ENCODE measurements at places on chromosomes 12 and 14.

- no peaks in the 10 kb centered on the region for H3K4me1 ChIP-seq
- no peaks in the 10 kb centered on the region for H3K36me3 ChIP-seq
- no peak for DNase-seq
- H3K27me3 ChIP-seq = no peaks in the 10 kb centered on the region
- H3K4me3 ChIP-seq = no peak overlapping the region
Observed at GRCh38 chr14:85991156-85991555, 461.2 kb downstream of the FLRT2 start.

GRCh38 chr12:124684971-124685688 is 117.7 kb upstream of the NCOR2 start:
- H3K36me3 ChIP-seq = no peaks in the 10 kb centered on the region
- no peaks in the 10 kb centered on the region for H3K27me3 ChIP-seq
- DNase-seq = no peak
- H3K27ac ChIP-seq = no peak overlapping the region
- peaks cover 25% of the 10 kb centered on the region for H3K4me1 ChIP-seq
- no peak overlapping the region for H3K4me3 ChIP-seq

GRCh38 chr12:132754160-132754932 is 7.3 kb downstream of the ANKLE2 start:
- peaks cover 60% of the 10 kb centered on the region for H3K36me3 ChIP-seq
- H3K4me1 ChIP-seq = no peaks in the 10 kb centered on the region
- no peak overlapping the region for H3K27ac ChIP-seq
- H3K27me3 ChIP-seq = no peaks in the 10 kb centered on the region
- H3K4me3 ChIP-seq = no peak overlapping the region
- DNase-seq = peak; percentile 49

DNA sequence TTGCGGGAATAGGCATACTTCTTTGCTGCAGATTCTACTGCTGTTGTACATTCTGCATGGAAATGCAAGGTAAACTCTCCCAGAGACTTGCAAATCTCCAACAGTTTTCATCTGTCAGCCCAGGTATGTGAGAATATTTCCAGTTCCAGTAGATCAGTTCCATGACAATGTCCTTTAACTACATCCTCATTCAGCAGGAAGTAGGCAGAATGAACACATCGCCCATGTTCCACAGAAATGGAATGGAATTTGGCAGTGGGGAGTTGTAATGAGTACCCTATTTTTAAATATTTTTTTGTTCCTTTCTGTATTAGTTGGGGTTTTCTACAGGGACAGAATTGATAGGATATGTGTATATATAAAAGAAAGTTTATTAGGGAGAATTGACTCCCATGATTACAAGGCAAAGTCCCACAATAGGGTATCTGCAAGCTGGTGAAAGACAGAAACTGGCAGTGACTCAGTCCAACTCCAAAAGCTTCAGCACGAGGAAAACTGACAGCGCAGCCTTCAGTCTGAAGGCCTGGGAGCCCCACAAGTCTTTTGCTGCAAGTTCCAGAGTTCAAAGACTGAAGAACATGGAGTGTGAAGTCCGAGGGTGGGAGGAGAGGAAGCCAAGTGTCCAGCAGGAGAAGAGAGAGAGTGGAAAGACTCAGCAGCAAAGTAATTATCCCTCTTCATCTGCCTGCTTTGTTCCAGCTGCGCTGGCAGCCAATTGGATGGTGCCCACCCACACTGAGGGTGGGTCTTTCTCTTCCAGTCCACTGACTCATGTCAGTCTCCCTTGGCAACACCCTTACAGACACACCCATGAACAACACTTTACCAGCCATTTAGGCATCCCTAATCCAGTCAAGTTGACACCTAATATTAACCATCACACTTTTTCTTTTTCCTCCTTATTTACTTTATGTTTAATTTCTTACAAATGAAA is 110.4 kb upstream of the SCAF11 start:
- no peaks in the 10 kb centered on the region for H3K36me3 ChIP-seq
- no peak overlapping the region for H3K4me3 ChIP-seq
- H3K27me3 ChIP-seq = no peaks in the 10 kb centered on the region
- no peaks in the 10 kb centered on the region for H3K4me1 ChIP-seq
- no peak for DNase-seq

DNA sequence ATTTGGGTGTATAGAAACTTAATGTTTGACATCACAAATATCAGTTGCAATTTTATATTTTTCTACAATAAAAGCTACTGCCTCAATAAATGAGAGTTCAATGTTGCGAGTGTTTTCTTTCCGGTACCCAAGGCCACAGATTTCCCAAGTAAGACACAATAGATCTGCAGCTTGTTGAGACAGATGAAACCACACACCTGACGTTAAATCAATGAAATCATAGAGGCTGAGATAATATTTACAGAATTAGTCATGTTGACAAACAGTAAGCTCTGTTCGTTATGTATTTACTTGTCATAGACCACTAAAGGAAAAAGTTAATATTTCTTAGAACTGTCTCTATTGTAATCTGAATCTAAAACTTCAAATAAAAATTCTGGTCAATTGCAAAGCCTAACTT is 49.2 kb upstream of the PTHLH start:
- no peaks in the 10 kb centered on the region for H3K36me3 ChIP-seq
- no peak overlapping the region for H3K4me3 ChIP-seq
- H3K27me3 ChIP-seq = no peaks in the 10 kb centered on the region
- no peak for DNase-seq
- H3K4me1 ChIP-seq = no peaks in the 10 kb centered on the region

- H3K36me3 ChIP-seq = no peaks in the 10 kb centered on the region
- no peak overlapping the region for H3K4me3 ChIP-seq
- no peak for DNase-seq
Observed at GRCh38 chr14:39593377-39593776, 161.1 kb upstream of the FBXO33 start.

DNA sequence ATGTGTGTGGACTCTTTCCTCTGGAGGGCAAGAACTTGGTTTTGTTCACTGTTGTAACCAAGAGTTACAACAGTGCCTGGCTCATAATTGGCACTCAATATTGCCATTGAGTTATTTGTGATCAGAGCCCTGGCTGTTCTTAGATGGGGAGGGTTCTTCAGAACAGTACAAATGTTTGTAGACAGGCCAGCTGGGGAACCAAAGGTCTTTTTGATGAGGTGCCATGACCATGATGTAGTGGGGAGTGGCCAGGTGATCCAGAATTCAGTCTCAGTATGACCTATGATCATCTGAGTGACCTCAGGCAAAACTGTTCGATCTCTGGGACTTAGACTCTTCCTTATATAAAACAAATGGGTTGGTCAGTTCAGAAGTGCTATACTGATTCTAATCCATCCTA is 3.3 kb upstream of the PRKAB1 start:
- H3K4me1 ChIP-seq = peaks cover 20% of the 10 kb centered on the region
- H3K27me3 ChIP-seq = no peaks in the 10 kb centered on the region
- no peaks in the 10 kb centered on the region for H3K36me3 ChIP-seq
- peak overlapping the region; percentile 80 for H3K27ac ChIP-seq
- H3K4me3 ChIP-seq = no peak overlapping the region

Measured in common myeloid progenitor, CD34-positive (primary cell).